ENCODE measurements at places on chromosomes 11 and 22. TPM values are rescaled to one million over a fixed set of nuclear protein-coding genes. Genes with fewer than 3 reads are reported as not detected.

- no peak for DNase-seq
Measured at GRCh38 chr22:46602025-46602424, 18.2 kb upstream of the GRAMD4 start.

- DNase-seq = peak; percentile 24
Measured at GRCh38 chr11:7892840-7893254, 38.2 kb downstream of the OR10A6 start.

DNA sequence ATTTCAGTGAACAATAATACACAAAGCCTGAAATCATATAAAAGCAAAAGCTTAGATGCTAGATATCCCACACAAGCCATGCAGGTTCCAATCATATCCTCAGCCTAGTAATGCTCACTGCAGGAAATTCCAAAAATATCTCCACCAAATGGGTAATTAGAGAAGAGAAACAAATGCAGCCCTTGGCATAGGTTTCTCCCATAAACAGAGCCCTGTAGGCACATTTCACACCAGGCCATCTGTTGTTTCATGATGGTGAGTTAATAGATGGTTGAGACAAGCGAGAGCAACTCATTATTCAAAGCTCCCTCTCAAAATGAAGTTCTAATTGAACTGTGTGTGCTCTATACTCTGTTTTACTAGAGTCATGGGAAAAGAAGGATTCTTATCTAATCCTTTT lies 154.6 kb upstream of the TRPC6 start:
- no peak for DNase-seq

DNA sequence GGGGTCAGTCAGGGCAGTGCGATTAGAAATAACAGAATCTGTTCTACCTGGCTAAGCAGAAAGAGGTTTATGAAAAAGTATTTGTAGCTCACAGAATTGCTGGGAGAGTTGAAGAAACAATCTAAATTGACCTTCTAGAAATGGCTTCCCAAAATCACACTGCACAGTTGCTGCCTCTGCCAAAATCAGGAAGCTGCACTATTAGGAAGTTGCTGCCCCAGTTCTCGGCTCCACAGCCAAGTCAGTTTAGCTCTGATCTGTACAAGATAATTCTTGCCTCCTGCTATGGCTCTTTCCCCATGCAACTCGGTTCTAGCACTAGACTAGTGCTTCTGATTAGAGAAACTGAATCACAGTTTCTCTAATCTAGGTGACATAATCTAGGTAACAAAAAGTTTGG lies 16.0 kb upstream of the CCDC90B start:
- no peak for DNase-seq

GRCh38 chr11:74492084-74492483 lies 1.4 kb downstream of the LIPT2 start:
- DNase-seq = no peak

The RAB1B gene
- polyA plus RNA-seq = 140 TPM

GRCh38 chr11:63494975-63495374 lies 4.0 kb upstream of the PLAAT5 start:
- no peak for DNase-seq

DNA sequence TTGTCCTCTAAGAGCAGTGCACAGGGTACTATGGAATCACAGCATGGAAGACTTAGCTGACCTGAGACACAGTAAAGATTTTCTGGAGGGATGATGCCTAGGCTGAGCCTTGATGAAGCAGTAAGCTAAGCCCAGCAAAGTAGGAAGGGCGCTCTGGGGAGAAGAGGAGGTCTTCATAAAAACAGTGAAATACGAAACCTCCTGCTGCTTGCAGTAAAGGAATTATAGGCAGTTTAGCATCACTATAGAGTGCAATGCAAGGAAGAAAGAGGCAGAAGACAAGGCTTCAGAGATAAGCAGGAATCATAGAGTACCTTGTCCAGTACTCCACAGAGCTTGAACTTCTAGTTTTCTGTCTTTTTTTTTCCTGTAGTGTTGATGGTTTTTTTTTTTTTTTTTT lies 555.7 kb upstream of the CADM1 start:
- DNase-seq = no peak

GRCh38 chr11:27394781-27395228 lies 31.8 kb upstream of the CCDC34 start:
- DNase-seq = no peak

GRCh38 chr11:62611705-62612365 lies 740 bp downstream of the EML3 start:
- DNase-seq = no peak

DNA sequence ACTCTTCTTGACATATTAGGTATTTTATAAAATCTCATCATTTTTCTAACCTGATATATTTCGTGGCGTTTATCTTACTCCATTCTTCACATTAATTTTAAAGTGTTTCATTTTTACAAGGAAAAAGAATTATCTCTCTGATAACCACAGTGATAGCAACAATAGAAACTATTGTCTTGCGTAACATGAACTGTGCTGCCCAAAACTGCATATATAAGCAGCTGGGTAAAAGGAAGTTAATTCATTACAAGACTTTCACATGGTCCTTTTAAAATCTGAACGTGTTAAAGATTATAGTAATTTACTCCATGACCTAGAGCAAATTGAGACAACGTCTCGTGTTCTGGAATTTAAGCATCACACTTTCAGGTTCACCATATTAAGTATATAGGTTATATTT lies 210.4 kb upstream of the GRIA4 start:
- DNase-seq = no peak

DNA sequence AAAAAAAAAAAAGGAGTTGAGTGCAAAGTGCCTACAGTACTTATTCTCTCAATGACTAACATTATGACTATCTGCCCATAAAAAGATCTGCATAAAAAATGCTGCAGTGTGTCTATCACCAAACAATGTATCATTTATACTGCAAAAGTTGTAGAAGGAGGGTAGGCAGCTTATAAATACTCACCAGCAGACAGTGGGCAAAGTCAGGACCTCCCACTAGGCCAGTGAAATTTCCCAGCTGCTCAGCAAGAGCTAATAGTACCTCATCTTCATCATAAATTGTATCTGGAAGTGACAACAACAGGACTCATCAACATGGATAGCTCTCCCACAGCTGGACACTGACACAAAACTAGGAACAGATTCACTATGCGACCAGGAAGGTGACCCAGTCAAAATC lies 1.6 kb downstream of the PPP2R1B start:
- no peak for DNase-seq

The MS4A4E gene
- 1.3 TPM for polyA plus RNA-seq

DNA sequence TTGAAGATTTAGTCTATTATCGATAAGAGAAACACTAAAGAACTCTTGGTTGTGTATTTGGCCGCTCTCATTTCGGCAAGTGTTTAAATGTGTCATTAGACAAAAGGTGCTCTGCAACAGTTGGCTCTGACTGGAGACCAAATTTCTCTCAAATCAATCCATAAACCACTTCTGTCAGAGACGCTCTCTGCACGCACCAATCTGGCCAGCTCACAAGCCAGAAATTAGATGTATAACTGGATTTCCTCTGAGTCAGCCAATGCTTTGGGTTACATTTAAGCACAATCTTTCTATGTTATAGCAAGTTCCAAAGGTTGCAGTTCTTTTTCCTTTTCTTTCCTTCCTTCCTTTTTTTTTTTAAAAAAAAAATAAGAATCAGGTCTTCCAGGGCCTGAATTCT lies 17.6 kb upstream of the PARVA start:
- DNase-seq = no peak

DNA sequence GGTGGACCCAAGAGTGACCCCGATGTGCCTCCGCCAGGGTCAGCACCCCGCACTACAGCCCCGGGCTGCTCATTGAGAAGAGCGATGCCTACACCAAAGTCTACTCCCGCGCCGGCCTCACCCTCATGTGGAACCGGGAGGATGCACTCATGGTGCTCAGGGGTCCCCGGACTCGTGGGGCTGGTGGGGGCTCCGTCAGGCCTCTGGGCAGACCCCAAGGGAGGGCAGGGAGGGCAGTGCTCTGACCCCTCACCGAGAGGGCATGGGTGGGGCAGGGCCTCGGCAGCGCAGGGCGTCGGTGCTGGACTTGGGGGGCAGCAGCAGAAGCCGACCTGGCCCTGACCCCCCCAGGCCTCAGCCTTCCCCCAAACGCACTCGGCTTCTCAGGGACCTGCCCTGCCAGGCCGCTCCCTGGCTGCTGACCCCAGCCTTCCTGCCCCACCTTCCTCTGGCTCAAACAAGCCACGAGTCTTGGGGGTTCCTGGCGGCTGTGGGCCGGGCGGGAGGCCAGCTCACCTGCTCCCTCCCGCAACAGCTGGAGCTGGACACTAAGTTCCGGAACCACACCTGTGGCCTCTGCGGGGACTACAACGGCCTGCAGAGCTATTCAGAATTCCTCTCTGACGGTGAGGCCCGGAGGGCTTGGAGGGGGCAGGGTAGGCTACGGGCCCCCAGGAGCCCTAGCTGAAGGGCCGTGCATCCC lies 2.9 kb downstream of the MUC2 start:
- DNase-seq = no peak

DNA sequence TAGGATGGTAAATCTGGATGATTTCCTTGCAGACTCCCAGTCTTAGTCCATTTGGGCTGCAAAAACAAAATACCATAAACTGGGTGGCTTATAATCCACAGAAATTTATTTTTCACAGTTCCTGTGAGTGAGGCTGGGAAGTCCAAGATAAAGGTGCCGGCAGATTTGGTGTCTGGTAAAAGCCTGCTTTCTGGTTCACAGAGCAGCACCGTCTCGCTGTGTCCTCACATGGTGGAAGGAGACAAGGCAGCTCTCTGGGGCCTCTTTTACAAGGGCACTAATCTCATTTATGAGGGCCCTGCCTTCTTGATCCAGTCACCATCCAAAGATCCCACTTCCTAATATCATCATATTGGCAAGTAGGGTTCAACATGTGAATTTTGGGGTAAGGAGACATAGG lies 8.9 kb downstream of the USP47 start:
- DNase-seq = no peak

DNA sequence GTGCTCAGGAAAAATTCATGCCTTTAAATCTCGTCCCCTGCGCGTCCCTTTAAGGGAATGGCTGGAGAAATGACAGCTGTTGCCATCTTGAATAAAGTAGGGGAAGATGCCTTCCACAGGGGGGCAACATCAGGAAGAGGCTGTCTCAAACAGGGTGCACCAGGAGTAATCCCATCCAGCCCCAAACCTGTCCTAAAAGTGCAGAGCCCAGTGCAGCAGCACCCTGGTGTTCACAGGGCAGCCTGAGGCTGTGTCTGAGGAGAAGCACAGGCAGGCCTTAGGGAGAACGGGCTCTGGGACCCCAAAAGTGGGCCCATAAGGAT lies 10.8 kb upstream of the C11orf96 start:
- DNase-seq = no peak

DNA sequence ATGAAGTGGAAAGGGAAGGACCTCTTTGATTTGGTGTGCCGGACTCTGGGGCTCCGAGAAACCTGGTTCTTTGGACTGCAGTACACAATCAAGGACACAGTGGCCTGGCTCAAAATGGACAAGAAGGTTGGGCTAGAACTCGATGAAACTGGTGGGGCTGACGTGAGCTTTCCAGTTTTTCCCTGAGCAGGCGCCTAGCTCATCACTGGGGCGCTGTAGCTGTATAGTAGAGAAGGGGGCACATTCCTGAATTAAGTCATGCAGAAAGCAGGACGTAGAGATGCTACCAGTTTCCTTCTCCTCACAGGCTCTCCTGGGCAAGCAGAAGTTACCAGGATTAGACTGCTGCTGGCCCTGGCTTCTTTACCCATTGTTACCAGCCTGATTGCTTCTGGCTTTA lies 33.3 kb downstream of the NF2 start:
- DNase-seq = no peak

The CREB3L1 gene
- 15.7 TPM for polyA plus RNA-seq

GRCh38 chr11:45885274-45885920 lies at the start of gene MAPK8IP1:
TSS of gene MAPK8IP1 (plus strand) at chr11:45885651. CDS start at chr11:45885821, 170 bp downstream.
- DNase-seq = no peak
